ENCODE measurements at places on chromosomes 7 and 10. TPM values are rescaled to one million over a fixed set of nuclear protein-coding genes. Genes with fewer than 3 reads are reported as not detected.

MXI1 gene
- 32.4 TPM for total RNA-seq

NPTX2 gene
- total RNA-seq = 130 TPM

IL15RA gene
- 13.8 TPM for total RNA-seq

FBXO24 gene
- not detected for total RNA-seq

SPDYE9 gene
- total RNA-seq = not detected

CYP2C9 gene
- total RNA-seq = not detected

WNT2 gene
- total RNA-seq = not detected

All from cardiac ventricle fibroblast (primary cell).